ENCODE measurements at places on chromosomes 12 and 14. TPM values are rescaled to one million over a fixed set of nuclear protein-coding genes. Genes with fewer than 3 reads are reported as not detected.

The KRT83 gene
- total RNA-seq: not detected

The NANOG gene
- total RNA-seq: 0.64 TPM

The SLIRP gene
- 148 TPM for total RNA-seq

The CARMIL3 gene
- 4.9 TPM for total RNA-seq

The GDF3 gene
- not detected for total RNA-seq

The PIP4K2C gene
- total RNA-seq: 38.4 TPM

The SLC7A8 gene
- total RNA-seq: 28.3 TPM

The PPM1H gene
- 25.4 TPM for total RNA-seq

GRCh38 chr14:96094656-96095055 is 55.5 kb downstream of the C14orf132 start:
- no peak for DNase-seq

- no peak for DNase-seq
Observed at GRCh38 chr12:45379261-45379660, 163.4 kb downstream of the ANO6 start.

- DNase-seq: no peak
Observed at GRCh38 chr12:111297703-111298426, 71.0 kb downstream of the PHETA1 start.

GRCh38 chr14:90301668-90302090 is 30.1 kb downstream of the NRDE2 start:
- DNase-seq: no peak

- no peak for DNase-seq
Observed at GRCh38 chr12:77893918-77894317, 63.2 kb downstream of the NAV3 start.

GRCh38 chr12:8860165-8860961 is 37.9 kb downstream of the A2ML1 start:
- DNase-seq: no peak

- DNase-seq: no peak
Observed at GRCh38 chr12:106304797-106305196, 2.3 kb downstream of the TCP11L2 start.

DNA sequence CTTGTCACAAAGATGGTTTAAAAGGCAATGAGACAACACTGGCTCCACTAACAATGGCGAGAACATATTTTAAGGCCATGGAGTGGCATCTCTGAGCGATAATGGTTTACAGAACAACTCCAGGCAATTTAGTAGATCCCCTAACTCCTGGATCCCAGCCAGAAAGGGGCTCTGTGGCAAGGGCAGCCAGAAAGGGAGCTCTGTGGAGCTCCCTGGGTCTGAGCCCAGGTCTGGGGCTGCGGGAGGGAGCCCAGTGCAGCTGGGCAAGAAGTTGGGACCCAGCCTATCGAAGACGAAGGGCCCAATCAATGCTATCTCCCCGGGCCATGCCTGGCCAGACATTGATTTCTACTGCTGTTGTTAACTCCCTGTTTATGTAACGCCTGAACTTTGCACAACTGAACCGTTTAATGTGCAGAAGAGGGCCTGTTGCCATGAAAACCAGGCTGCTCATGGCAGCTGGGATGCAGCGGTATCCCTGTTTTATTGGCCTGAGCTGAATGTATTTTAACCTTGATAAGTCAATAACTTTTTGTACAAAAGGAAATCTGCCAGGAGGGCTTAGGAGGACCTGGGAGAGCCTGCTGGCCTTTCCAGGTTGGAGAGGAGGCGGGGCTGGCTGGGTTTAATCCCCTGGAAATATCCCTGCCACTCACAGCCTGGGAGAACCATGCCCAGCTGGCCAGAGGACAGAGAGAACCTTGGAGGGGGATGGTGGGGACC is 6.7 kb upstream of the FAM222A start:
- no peak for DNase-seq

DNA sequence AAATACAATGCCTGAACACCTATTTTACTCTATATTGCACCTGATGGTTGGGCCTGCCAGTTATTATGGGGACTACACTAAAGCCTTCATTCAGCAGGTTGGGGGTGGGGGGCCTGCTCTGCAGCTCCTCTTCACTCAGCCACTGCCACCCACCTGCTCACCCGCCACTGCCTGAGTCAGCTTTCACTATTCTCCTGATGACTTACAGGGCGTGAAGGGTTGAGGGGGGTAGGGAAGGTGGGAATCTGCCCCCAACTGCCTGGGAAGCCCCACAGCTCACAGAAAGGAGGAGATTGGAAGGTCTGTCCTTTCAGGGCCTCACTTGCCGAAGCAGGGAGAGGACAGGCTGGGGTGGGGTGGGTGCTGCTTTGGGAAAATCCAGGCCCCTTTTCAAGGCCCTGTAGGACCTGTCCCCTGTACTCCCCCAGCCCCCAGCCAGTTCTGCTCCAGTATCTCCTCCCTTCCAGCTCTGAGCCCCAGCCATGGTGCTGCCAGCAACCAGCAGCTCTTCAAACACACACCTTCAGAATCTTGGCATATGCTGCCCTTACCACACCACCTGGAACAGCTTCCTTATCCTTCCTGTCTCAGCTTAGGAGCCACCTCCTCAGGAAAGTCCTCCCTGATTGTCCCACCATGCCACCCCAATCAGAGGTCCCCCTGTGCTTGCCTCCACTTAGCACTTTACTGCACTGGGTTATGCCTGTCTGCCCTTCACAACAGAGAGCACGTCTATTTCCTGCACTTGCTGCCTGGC is 33.1 kb downstream of the IRF2BPL start:
- DNase-seq: no peak

DNA sequence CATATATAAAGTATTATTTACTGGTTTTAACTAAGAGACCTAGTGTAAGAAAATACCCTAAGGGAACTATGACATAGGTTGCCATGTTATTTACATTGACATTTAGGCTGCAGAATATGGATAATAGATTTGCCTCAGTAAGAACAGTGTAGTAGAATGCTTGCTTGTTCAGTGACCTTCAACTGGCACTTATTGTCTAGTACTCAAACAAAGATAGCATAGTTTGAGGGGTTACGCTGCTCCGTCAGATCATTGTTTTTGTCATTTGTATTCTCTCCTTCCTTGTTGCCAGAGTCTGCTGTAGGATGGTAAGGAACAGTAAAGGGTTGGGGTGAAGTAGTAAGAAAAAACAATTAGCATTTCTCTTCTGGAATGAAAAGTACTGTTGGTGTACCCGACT is 33.2 kb downstream of the TOGARAM1 start:
- no peak for DNase-seq

DNA sequence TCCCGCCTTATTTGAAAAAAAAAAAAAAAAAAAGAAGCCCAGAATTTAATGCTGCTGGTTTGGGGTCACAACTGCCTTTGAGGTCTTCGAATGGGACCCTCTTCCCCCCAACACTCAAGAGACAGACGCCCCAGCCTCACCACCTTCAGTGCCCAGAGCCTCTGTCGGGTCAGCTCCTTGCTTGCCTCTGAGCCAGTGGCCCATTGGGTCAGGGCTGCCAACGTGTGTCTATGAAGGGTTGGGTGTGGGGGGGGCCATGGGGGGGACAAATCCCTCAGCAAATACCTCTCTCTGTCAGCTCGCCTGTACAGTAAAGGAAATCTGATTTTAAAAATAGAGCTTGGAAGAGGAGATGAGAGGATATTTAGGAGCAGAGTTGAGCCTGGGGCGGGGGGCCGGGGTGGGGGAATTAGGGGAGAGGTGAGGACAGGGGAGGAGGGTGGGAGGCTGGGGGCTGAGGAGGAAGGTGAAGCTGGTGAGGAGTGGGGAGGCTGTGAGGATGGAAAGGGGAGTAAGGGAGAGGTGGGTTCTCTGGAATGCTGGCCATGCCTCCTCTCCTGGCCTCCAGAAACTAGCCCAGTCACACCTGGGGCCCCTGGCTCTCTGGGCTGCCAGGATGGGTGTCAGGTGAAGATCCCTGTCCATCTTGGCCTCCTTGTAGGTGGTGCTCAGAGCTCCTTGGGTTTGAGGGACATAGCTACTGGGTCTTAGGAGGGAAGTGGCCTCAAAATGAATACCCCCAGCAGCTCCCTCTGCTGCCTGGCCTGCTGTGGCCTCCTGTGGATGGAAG is 13.3 kb downstream of the RTL1 start:
- no peak for DNase-seq

- DNase-seq: no peak
Observed at GRCh38 chr14:24870949-24871701, 178.8 kb downstream of the STXBP6 start.

DNA sequence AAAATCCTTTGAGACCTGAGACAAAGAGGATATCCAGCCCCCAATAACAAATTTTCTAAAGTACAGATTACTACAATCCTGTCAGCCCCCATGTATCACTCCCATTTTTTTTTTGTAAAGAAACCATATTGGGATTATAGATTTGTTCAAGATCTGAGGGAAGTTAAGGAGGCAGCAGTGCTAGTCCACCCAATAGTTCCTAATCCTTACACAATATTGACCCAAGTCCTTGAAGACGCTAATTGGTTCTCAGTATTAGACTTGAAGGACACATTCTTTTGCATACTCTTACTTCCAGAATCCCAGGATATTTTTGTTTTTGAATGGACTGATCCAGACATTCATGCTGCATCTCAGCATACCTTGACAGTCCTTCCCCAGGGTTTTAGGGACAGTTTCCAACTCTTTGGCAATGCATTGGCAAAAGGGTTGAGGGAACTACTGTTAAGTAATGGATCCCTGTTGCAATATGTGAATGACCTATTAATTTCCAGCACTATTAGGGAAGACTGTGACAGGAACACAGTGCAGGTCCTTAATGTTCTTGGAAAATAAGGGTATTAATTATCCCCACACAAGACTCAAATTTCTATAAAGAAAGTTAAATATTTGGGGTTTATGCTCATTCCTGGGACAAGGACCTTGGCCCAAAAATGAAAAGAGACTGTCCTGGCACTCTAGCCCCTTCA is 1519.5 kb upstream of the SEL1L start:
- DNase-seq: no peak

GRCh38 chr12:108360487-108360886 is 21.4 kb upstream of the CMKLR1 start:
- DNase-seq: no peak

DNA sequence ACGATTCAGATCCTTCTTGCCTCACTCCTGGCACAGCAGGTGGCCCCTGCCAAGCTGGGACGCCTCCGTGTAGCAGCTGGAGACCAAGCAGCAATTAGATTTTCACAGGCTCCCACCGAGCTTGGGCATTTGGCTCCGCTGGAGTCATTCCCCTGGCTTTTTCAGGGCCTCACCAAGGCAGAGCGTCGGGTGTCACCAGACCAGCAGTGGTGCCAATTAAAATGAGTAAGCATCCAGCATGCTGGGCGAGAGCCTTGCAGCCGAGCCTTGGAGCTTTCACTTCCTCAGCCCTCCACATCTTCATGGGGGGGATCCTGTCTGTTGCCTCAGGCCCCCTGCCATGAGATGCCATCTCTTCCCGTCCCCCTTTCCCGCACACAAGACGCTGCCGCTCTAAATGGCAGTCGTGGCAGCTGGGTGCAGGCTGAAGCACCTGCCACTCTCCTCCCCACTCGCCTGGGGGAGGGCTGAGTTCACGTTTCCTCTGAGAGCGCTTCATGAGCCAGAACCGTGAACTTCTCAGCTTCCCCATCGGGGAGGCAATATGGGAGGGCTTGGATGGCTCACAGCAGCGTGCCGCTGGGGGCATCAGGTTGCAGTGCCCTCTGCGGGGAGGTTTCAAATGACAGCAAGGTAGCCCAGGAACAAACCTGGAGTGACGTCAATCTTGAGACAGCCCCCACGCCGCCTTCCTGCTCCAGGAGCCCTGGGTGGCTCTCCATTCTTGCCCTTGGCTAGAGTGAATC is 11.7 kb downstream of the TPCN1 start:
- DNase-seq: no peak

DNA sequence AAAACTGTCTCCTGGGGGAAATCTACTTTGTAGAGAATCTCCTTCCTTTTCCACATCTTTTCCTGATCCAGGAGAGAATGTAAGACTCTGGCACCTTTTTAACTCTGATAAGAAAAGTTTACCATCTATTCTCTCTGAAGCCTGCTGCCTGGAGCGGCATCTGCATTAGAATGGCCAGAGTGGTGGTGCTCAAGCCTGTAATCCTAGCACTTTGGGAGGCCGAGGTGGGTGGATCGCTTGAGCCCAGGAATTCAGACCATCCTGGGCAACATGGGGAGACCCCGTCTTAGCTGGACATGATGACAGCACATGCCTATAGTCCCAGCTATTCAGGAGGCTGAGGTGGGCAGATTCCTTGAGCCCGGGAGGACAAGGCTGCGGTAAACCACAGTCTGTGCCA is 1.4 kb upstream of the CHFR start:
- DNase-seq: no peak

DNA sequence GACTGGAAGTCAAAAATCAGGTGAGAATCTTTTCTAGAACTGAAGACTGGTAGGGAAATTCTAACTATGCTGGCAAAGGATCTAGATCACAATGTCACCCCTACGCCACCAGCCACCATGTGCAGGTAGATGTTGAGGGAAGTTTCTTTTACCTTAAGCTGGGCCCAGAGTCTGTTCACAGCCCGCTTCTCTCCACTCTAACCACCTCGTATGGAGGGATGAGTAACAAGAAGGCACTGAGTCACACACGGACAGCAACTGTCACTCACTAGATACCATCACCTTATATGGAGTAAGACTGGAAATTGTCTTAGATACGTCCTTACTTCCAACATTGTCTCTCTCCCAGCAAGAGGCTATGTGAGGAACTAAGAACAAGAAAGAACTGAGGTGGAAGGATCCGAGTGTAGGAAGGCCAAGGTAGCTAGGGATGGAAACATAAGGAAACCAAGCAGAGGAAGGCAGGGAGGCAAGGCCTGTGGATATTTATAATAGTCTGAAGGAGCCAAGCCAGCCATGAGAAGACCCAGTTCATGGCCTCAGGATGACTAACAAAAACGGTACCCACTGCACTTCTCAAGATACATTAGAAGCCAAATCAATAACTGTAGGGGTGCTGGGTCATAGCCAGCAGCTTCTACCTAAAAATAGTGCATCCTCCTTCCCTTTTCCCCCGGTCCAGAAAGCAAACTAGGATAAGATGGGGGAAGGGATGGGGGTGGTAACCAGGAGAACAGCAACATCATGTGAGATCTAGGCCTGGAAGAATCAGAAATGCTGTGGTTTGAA is 15.5 kb downstream of the REM2 start:
- no peak for DNase-seq

DNA sequence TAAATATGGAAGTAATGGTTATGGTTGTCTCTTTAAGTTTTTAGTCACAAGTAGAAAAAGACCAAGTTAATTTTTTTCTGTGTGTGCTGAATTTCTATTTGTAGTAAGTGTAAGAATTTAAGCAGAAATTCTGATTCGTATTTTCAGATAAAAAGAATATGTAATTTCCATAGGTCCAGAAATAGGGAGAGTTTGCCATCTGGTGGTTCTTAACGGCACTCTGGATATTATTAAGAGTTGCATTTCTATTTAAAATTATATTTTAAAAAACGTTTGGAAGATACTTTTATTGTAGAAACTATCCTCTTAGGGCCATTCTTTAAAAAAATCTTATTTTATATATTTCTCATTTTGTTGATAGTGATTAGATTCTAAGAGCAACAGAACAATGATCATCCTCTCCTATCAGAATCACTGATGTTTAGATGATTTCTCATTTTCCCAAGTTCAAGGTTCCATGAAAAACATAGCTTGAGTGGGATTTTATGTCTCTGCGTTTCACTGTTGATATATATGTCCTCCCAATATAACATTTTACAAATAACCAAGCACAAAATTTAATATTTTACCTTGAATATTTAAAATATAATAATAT is 88.3 kb downstream of the LRRK2 start:
- DNase-seq: no peak

All from progenitor cell of endocrine pancreas (in vitro differentiated cells).